ENCODE measurements at places on chromosomes 4 and X.

- DNase-seq = no peak
These were observed 167.9 kb upstream of the GLRA2 start for GRCh38 chrX:14361435-14361834.

DNA sequence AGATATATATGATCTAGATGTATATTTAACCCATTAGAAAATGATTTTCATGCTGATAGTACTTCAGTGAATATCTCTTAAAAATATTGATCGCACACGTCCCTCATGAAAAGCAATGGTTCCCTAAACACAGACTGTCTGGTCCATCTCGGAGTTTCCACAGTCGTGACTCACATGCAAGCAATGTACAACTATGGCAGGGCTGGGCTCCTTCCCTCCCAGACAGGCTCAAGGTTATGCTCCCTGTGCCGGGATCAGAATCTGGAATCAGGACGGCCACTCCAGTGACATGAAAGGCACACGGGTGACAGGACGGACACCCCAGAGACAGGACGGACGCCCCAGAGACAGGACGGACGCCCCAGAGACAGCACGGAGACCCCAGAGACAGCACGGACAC lies 40.2 kb upstream of the PPP2R3B start:
- DNase-seq = no peak

- no peak for DNase-seq
These were observed 91.1 kb upstream of the KIT start for GRCh38 chr4:54566608-54567007.

DNA sequence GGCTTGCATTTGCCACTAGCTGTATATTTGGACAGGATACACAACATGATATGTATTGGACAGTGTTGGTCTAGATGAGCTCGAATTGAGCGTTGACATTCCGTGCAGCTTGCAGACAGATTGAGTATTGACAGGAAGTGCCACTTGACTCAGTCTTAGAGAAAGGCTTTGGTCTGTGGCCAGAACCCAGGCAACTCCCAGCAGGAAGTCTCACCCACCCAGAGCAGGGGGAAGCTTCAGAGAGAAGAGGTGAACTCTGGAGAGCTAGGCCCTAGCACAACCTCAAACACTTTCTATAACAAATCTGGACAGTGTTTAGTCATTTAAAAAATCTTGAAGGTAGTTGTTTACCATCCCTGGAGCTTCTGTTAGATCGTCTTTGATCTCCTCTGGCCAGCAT lies 280.5 kb downstream of the FBXW7 start:
- DNase-seq = no peak

- DNase-seq = no peak
These were observed 157.3 kb downstream of the PRDM5 start for GRCh38 chr4:120765260-120765680.

- peak; percentile 81 for DNase-seq
These were observed 62.8 kb upstream of the EGFL6 start for GRCh38 chrX:13506574-13506973.

DNA sequence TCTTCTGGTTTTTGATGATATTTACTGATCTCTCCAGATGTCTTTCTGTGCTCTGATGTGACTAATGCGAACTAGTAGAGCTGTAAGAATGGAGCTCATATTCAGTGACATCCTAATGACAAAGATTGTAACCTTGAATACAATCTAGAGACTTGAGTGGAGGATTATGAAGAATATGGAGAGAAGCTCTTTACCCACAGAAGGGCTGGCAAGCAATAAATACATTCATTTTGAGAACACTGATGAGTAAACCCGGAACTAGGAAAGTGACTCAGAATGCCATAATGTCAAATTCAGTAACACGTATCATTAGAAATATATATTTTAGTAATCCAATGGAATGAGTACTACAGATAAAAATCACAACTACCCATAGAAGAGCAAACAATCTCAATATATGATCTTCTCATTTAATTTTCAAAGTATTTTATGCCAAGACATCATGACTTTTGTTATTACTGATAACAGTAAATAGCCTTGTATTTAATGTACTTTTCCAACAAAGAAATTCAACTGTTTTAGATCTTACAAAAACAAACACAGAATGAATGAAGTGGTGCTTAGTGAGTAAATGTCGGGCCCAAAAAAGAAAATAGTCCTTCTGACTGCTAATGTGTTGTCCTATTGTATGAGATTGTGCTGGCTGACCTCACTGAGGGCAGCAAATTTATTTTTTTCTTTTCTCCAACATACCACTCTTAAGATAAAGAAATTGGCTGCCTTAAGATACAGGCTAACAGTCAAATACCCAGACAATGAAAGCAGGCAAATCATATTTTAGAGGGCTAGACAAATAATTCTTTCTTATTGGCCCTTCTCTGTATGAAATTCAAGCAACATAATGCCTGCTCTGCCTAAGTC lies 49.2 kb upstream of the HDAC8 start:
- DNase-seq = no peak

DNA sequence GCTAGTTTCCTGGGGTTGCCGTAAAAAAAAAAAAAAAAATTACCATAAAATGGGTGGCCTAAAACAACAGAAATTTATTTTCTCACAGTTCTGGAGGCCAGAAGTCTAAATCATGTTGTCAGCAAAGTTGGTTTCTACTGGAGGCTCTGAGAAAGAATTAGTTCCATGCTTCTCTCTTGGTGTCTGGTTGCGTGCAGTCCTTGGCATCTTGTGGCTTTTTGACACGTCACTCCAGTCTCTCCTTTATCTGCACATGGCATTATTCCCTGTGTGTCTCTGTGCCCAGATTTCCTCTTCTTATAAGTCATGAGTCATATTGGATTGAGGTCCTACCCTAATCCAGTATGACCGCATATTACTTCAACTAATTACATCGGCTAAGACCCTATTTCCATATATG lies 38.7 kb downstream of the SPATA4 start:
- DNase-seq = no peak

GRCh38 chrX:26414534-26414933 lies 198.6 kb downstream of the MAGEB5 start:
- DNase-seq = no peak

- no peak for DNase-seq
These were observed 38.0 kb upstream of the IL21 start for GRCh38 chr4:122658818-122659295.

GRCh38 chrX:15983034-15983433 lies 128.4 kb upstream of the AP1S2 start:
- no peak for DNase-seq

DNA sequence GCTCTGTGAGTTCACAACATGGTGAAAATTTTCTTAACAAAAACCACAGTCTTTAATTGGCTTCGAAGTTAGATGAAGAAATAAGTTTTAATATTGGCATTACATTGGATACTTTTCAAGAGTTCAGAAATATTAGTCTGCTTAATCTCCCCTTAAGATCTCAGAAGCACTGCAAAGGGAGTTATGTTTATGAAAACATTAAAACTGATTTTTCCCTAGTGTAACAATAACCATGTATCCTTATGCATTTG lies 1.5 kb downstream of the SETD7 start:
- no peak for DNase-seq

GRCh38 chrX:40685362-40685918 lies 38.1 kb upstream of the CXorf38 start:
- DNase-seq = no peak

- DNase-seq = no peak
These were observed 93.3 kb downstream of the PRDM5 start for GRCh38 chr4:120829113-120829831.

GRCh38 chr4:138209094-138209493 lies 33.1 kb downstream of the SLC7A11 start:
- DNase-seq = no peak

GRCh38 chr4:117941611-117942010 lies 92.7 kb upstream of the NDST3 start:
- DNase-seq = no peak

DNA sequence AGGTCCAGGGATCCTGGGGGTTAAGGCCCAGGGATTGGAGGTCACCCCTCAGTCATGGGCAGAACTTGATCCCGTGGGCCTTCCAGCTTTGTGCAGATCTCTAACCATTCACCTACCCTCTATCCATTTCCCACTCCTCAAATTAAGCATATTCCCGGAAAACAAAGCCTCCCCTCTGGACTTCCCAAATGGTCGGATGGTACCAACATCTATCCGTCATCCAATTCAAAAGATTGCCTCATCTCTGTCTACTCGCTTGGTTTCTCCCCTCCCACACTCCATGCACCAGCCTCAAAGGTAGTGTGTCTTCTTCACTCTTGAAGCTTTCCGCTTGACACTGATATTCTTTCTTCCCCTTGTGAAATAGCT lies 473 bp upstream of the BCLAF3 start:
- peak; percentile 43 for DNase-seq

- DNase-seq = no peak
These were observed 257.7 kb downstream of the OPHN1 start for GRCh38 chrX:68175562-68175961.

- DNase-seq = no peak
These were observed 7.8 kb upstream of the CNGA2 start for GRCh38 chrX:151726751-151727150.

DNA sequence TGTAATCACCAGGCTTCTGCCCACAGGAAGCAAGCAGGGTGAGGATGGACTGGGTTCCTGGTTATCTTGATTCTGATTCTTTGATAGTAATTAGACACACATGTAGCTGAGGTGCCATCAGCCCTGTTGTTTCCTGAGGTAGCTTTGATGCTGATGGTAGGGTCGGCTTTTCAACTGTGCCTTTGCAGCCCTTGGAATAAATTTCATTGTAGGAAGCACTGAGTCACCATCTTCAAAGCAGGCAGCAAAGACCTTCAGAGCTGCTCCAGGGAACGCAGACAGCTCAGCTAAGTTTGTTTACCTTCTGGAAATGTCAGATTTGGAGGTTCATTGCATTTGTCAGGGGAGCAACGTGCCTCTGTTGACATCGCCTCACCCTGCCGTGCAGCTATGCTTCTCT lies 135.4 kb downstream of the ASMT start:
- DNase-seq = no peak

DNA sequence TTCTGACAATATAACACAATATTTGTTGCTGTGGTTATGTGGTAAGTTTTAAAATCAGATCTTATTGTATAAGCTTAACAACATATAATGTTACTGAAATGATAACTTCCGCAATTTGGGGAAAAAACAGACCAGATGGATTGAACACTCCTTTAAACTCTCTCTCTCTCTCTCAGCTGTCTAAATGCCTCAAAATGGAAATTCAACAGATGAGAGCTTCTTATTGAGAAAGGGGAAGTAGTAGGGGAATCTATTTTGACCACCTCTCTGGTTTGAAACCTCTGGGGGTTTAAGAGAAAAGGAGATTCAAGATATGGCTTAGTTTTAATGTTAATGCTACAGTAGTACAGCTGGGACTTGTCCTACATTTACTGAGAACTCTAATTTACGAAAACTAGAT lies 40.3 kb downstream of the DMD start:
- DNase-seq = peak; percentile 92

- DNase-seq = no peak
These were observed 80.1 kb downstream of the ATG4A start for GRCh38 chrX:108171671-108172070.

GRCh38 chr4:146488495-146489174 lies 33.1 kb downstream of the SLC10A7 start:
- no peak for DNase-seq

DNA sequence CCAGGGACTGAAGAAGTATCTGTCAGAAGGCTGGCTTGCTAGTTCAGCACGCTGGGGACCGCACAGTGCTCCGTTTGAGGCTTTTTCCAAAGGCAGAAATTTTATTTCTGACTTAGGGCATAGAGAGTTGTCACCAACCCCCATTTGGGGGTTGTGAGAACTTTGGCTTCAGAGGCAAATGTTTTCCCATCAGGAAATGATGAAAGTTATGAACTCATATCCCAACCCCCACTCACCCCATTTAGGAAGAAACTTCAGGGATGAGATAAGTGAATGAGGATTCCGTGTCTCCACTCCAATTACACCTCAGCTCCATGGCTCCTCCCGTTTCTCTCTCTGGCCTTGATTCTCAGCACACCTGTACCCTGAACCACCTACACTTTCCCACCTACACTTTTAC lies 4.3 kb upstream of the WDR13 start:
- no peak for DNase-seq

DNA sequence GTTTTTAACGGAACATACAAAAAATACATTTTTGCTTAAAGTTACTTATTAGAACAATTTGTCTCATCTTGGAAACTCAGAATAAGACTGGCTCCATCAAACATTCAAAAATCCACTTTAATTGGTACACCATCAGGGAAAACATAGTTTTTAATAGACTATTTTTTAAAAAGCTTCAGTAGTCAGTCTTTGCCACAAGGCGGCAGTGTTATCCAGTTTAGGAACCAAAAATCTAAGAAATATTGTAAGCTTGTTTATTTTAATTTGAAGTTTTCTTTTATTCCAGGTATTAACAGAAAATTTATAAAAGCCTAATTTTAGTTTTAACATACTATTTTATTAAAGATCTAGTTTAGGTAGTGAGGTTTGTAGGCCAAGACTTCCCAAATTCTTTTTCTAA lies 107.7 kb downstream of the APOOL start:
- peak; percentile 60 for DNase-seq

GRCh38 chr4:87461281-87461700 lies 38.9 kb downstream of the NUDT9 start:
- DNase-seq = peak; percentile 51

GRCh38 chr4:40995850-40996249 lies 218.5 kb downstream of the APBB2 start:
- no peak for DNase-seq

- DNase-seq = no peak
These were observed 106.1 kb downstream of the ARAP2 start for GRCh38 chr4:36138220-36138619.

DNA sequence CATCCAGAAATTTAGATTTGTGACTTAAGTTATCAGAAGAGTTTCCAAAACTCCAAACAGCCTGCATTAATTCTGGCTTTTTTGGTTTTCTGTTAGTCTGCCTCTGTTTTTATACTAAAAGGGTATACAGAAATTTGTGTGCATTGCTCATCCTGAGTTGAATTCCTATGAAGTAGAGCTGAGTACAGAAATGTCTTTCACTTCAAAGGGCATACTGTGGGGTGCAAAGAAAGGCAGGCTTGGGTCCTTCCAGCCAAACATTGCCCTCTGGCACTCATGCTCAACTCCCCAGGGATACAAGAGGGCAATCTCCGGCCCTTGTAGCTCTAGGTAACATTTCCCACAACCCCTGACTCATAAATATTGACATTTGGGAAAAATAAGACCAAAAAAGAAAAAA lies 27.6 kb upstream of the TMEM184C start:
- no peak for DNase-seq

GRCh38 chrX:143837010-143837843 lies 46.6 kb upstream of the UBE2NL start:
- no peak for DNase-seq

GRCh38 chr4:110088670-110089069 lies 109.7 kb downstream of the ELOVL6 start:
- DNase-seq = no peak

- DNase-seq = no peak
These were observed 14.9 kb downstream of the ABCG2 start for GRCh38 chr4:88143504-88143903.

DNA sequence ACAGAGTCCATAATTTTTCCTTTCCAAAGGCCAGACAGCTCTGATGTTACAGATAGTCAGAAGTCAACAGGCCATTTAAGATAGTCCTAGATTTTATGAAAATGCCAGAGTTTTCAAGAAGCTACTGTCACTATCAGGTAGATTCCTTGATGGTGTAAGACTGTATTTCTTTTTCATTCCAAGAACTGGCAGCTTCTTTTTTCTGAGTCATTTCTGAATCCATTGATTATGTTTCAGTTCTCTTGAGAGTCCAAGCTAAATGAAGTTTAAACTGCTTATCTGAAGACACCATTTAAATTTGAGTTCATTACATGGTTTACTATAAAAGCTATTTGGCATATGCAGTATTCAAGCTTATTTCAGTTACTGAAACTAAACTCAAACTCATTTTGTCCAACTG lies 44.6 kb downstream of the RASSF6 start:
- no peak for DNase-seq

GRCh38 chr4:113587156-113587555 lies 174.4 kb downstream of the CAMK2D start:
- DNase-seq = no peak

Measured in Karpas-422 (cell line).